GM23338 (cell line): ENCODE measurements at places on chromosomes 7 and 10. TPM values are rescaled to one million over a fixed set of nuclear protein-coding genes. Genes with fewer than 3 reads are reported as not detected.

The ATP6V0E2 gene
- 18.8 and 34.7 TPM in 2 replicates for total RNA-seq

The CC2D2B gene
- total RNA-seq = 0.24 TPM in 1 of 2 replicates, not detected in the other

The SYT15 gene
- 0.39 TPM in 1 of 2 replicates, not detected in the other for total RNA-seq

The SHTN1 gene
- 6.7 and 8.8 TPM in 2 replicates for total RNA-seq

The LIPK gene
- not detected in 2 replicates for total RNA-seq

The OR2A1 gene
- 0.10 TPM in 1 of 2 replicates, not detected in the other for total RNA-seq

DNA sequence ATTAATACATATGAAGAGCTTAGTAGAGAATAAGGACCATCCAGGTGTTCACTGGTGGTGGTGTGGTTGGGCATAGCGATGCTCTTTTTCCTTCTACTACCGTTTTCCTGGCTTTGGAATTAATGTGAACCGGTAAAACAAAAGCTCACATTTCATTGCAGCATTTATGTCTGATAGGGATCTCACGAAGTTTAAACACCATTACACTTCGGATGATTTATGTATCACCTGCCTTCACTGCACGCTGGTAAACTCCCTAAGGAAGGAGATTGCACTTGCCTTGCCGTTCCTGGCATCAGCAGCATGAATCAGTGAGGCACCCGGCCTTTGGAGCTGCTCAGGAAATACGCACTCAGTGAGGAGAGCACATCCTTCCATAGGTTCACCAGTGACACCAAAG is 47.5 kb downstream of the WIPF3 start:
- no peak for DNase-seq

DNA sequence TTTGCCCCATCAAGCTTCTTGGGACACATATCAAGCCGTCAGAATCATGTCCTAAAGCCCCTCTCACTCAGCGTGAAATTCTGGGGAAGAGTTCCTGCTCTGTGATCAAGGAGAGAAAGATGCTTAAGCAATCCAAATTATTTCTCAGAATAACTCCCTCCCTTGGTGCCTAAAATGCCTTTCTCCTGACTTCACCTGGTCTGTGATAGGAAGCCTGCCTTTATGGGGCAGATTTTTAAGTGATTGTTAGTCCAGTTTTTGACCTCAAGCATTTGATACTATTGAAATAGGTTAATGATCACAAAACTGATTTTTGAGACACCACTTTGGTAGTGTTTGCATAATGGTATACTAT is 76.4 kb upstream of the MAGI2 start:
- DNase-seq = no peak

DNA sequence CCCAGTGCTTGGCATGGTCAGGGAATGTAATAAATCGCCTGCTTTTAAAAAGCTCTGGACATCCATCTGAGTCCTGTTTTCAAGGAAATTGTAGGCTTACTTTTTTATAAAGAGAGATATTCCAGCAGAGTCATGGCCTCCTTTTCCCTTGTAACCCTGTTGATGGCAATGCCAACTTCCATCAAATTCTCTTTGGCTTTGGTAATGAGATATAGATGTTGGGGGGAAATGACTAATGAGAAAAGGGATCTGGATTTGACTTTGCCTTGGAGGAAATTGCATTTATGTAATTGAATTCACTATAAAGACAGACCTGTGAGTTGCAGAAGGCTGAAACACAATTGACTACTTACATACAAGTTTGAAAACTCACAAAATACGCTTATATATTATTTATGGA is 347.5 kb downstream of the GPR158 start:
- no peak for DNase-seq

GRCh38 chr10:23481363-23481961 is 42.6 kb downstream of the OTUD1 start:
- DNase-seq = no peak

- peak; percentile 53 for DNase-seq
Observed at GRCh38 chr7:50679218-50680007, 103.3 kb downstream of the GRB10 start.

GRCh38 chr7:92485974-92486373 is 8.2 kb upstream of the ERVW-1 start:
- DNase-seq = no peak

GRCh38 chr10:79270466-79271246 is 76.6 kb upstream of the PPIF start:
- DNase-seq = no peak

DNA sequence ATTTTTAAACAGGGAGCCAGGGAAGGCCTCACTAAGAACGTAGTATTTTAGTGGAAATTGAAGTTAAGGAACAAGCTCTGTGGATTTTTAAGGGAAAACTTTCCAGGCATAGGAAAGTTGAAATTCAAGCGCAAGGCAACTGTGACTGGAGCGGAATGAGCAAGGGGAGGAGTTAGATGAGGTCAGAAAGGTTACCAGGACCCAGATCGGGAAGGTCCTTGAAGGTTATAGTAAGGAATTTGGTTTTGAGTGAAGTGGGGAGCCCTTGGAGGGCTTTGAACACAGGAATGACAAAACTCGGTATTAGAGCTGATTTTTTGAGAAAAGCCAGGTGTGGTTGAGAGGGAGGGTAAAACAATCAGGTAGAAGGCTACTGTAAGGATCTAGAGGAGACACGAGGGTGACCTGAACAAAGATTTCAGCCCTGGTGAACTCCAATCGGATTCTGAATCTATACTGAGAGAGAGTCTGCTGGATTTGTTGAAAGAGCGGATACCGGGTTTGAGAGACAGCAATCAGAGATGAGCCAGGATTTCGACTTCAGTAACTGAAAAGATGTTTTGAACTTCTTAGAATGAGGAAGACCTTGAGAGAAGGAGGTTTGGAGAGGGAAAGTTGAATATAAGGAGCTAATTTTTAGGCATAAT is 1013.9 kb downstream of the NRG3 start:
- peak; percentile 85 for DNase-seq

GRCh38 chr7:149827089-149827981 is 10.8 kb upstream of the ZNF862 start:
- DNase-seq = no peak

DNA sequence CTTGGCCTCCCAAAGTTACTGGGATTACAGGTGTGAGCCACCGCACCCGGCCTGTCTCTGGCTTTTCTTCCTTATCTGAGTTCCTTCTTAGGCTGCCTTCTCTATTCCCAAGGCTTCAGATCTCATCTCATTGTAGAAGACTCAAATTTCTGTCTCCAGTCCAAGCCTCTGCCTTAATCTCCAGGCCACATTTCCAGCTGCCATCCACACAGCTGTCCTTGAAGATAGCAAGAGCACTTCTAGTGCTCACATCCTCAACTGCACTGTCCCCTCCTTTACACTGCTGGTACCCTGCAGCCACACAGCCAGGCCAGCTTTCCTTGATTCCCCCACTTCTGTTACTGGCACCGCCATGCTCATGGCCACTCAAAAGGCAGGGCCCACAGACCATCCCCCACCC is 35.6 kb downstream of the POLL start:
- DNase-seq = no peak

- DNase-seq = no peak
Observed at GRCh38 chr10:102476466-102477141, 25.3 kb upstream of the C10orf95 start.
